NCI-H69 (cell line): ENCODE measurements at places on chromosomes 2 and 18.

- peak; percentile 19 for DNase-seq
These were observed 909 bp downstream of the TGFA start for GRCh38 chr2:70552501-70553333.

GRCh38 chr2:240817496-240818292 is 2.3 kb downstream of the KIF1A start:
- no peak for DNase-seq

DNA sequence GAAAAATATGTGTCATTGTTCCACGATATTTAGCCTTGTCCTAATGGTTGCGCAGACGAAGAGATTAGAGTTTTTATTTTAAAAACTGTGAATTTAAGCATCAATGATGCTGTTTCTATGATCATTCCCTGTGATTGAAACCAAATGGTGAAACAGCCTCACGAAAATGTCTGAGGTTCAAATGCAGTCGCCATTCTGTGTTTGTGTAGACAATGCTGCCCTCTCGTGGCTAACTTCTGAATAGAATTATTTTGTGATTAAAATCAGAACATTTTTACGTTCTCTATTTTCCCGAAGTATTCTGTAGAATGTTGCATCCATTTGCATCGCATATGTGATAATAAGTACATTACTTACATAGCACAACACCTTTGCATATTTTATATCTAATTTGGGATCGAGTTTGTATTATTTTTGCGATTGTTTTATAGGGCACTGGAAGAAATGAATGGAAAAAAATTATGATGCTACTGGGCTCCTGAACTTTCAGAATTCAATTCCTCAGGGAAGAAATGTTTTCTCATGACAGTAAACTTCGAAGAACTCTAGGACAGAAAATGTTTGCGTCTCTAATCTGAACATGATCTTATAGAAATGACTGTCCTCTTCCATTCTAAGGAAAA is 54.8 kb upstream of the CREB1 start:
- peak; percentile 64 for DNase-seq

GRCh38 chr2:160210599-160211138 is 10.6 kb upstream of the ITGB6 start:
- peak; percentile 47 for DNase-seq

- no peak for DNase-seq
These were observed 218.0 kb downstream of the IRS1 start for GRCh38 chr2:226581661-226582060.

GRCh38 chr2:39188960-39189494 is 54.7 kb downstream of the CDKL4 start:
- DNase-seq: no peak

DNA sequence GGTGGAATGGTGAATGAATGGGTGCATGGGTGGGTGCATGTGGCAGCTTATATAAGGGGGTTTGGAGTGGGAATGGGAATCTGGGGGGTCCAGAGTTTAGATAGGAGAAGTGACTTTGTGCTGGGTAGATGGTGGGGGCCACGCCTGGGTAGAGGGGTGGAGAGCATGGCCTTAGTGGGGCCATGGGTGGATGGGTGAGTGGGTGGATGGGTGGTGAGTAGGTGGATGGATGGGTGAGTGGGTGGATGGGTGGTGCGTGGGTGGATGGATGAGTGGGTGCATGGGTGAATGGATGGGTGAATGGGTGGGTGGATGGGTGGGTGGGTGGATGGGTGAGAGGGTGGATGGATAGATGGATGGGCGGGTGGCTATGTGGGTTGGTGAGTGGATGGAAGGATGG is 53.9 kb downstream of the MYO7B start:
- no peak for DNase-seq

DNA sequence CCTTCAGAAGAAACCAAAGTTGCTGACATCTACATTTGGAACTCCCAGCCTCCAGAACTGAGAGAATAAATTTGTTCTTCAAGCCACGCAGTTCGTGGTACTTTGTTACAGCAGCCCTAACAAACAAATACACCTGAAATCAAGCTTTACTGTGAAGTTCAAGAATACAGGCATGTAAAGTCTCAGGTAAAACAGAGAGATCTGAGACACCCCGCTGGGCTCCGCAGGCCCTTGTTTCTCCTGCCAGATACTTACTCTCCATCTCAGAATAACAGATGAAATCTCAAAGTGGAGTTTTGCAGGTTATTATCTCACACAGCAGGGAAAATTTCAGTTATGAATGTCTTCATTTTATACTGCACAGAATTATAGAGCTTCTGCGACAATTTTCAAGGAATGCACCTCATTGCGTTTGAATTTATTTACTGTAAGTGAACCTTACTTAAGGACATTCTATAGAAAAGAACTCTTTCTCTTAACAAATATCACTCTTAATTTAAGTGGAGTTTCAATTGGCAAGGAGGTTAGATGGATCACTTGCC is 492.4 kb upstream of the LRATD1 start:
- no peak for DNase-seq

GRCh38 chr2:725468-725867 is 48.3 kb upstream of the TMEM18 start:
- DNase-seq: no peak

- DNase-seq: no peak
These were observed 259.1 kb upstream of the RBMS1 start for GRCh38 chr2:160752475-160753330.

GRCh38 chr18:62420513-62421209 is 95.6 kb downstream of the TNFRSF11A start:
- no peak for DNase-seq

- no peak for DNase-seq
These were observed 28.8 kb upstream of the NEDD4L start for GRCh38 chr18:58015065-58015780.

DNA sequence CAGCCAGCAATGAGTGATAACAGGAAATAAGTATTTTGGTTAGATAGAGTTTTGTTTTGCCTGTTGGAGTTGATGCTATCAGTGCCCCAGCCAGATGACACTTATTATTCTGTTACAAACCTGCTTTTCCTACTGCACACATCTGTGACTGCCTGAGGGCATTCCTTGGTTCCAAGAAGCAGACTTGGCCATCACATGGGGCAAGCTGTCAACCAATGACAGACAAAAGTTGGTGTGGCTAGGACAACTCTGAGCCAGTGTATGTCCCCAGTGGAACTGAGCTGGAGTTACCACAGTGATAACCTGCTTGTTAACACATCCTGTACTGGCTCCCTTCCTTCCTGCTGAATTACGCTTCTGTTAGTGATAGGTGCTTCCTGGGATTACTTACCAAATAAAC is 54.5 kb downstream of the FAM171B start:
- peak; percentile 28 for DNase-seq

DNA sequence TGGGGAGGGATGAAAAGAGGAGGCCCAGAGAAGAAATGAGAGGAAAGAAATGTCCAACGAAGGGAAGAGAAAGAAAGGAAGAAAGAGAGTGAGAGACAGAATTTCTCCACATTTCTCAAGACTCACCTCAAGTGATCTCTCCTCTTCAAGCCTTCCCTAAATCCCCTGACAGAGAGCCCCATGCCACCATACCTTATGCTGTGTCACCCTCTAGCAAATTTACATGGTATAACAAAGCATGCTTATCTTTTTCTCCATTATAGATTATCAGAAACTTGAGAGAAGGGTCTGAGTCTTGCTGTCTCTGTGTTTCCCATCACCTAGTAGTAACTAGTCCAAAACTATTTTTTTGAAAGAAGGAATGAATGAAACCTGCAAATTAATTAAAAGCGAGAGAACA is 1208.4 kb downstream of the DPP10 start:
- DNase-seq: peak; percentile 12

GRCh38 chr2:184394642-184395041 is 203.7 kb upstream of the ZNF804A start:
- no peak for DNase-seq
